ENCODE measurements at places on chromosomes 12 and 14.

DNA sequence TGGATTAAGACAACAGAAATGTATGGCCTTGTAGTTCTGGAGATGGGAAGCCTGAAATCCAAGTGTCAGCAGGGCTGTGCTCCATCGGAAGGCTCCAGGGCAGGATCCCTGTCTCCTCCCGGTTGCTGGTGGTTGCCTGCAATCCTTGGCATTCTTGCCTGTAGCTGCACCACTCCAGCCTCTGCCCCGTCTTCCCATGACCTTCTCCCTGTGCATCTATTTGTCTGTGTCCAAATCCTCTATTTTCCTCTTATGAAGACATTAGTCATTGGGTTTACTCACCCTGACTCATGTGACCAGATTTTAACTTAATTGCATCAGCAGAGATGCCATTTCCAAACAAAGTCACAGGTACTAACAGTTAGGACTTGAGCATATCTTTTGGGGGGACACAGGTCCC, 15.1 kb downstream of the TUNAR start:
- no peak for DNase-seq

DNA sequence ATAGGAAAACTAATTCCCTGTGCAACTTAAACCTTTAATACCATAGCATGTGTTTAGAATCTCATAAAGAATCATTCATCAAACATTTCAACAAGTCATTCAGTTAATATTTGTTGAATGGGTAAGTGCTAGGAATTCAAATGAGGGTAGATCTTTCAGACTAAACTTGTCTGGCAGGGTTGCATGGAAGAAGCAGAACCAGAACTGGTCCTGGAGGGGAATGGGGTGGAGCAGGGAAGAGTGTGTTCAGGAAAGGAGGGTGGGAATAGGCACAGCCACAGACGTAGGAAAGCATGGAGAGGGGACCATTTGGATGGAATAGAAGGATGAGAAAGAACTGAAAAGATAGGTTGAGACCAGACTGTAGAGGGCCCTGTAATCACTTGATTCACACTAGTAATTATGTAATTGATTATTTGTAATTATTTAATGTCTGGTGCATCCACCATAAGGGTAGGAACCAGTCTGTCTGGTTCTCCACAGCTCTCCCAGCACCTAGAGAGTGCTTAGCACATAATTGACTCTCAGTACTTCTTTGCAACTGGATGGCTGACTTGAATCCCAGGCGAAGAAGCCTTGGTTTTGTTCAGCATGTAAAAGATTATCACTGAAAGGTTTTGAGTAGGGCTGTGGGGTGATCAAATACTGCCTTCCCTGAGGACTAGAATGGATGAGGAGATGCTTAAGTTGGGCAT, 3.0 kb upstream of the MAP3K9 start:
- no peak for DNase-seq

DNA sequence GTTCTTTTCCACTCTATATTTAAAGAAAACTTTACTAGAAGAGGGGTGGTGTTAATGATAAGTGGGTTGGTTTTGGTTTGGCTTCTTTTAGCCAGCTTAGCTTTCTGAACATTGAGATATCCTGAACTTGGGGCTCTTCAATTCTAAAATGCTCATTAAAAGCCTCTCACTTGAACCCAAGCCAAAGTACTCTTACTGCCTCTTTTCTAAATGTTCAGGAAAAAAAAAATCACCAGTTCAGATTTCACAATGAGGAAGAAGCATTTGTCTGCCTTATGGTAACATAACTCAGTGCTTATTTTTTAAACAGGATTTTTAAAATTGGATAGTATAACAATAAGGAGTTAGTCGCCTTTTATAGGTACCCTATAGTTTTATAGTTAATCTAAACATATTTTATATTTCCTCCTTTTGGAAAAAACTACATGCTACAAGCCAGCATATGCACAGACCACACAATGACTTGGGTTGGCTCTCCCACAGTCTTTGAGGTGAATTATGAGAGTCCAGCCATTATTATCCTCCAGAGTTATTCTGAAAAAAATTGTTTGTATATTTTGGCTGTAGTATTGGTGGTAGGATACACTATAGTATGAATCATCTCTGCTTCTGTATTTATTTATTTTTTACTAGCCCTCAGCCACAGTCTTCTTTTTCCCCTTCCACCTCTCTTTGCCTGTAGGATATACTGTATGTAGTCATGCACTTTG, 195.5 kb upstream of the TMPO start:
- DNase-seq: no peak

- DNase-seq: no peak
These were observed 119.6 kb downstream of the GCH1 start for GRCh38 chr14:54782751-54783659.

All from stimulated activated CD4-positive, alpha-beta T cell treated with anti-CD3 and anti-CD28 coated beads, Interleukin-15, amount 100 ng/mL, for 1 hour (primary cell).